ENCODE measurements at places on chromosomes 3 and 15. TPM values are rescaled to one million over a fixed set of nuclear protein-coding genes. Genes with fewer than 3 reads are reported as not detected.

GRCh38 chr3:114331007-114331406, 37.2 kb downstream of the TIGIT start:
- DNase-seq, result no peak

DNA sequence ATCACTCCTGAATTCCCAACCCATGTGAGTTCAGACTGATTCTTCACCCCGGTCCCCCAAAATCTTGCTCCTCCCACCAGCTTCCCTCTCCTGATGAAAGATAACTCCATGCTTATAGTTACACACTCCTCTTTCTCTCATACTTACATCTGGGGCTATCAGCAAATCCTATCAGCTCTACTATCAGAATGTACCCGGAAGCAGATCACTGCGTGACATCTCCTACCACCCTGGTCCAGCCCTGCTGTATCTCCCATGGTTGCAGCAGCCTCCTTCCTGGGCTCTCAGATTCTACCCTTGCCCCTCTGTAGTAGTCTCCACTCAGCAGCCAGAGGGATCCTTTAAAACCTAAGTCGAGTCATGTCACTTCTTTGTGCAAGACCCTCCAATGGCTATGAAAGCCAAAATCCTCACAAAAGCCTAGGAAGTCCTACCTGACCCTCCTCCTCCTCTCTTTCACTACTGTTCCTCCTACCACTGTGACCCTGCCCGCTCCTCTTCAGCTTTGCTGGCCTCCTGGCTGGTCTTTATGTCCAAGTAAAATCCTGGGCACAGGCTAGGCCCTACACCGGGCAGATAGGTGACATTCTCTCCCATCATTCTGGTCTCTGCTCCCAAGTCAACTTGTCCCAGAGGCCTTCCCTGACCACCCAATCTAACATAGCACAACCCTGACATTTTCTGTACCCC, 16.2 kb downstream of the XIRP1 start:
- DNase-seq, result no peak

DNA sequence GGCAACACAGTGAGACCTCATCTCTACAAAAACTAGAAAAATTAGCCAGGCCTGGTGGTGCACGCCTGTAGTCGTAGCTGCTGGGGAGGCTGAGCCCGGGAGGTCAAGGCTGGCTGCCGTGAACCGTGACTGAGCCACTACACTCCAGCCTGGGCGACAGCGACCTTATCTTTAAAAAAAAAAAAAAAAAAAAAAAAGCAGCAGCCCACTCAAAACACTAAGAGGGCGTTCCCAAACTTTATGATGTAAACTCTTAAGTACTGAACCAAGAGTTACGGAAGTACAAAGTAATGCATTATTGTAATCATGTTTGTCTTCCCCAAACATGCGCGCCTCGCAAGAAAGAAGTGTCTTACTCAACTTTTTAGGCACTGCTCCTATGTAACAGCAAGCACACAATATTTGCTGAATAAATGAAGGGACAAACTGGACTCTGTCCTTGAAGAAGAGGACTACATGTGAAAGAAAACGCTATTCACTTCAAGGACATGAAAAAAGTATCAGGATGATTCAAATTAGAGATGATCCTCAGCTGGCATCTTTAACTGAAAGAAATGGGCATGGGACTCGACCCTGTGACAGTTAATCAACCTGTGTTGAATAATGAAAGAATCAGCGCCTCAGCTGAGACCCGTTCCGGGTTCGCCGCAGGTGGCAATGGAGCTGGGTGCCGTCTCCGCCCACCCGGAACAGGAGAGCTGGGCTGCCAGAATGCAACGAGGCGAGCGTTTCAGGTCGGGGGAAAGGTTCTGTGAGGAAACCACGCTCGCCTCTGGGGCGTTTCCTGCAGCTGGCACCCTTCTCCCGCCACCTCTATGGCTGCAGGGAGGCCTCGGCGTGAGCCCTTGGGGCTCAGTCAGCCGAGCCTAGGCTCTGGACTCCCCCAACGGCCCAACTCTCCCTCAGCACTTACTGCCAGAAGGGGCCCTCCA, 718 bp downstream of the SPG11 start:
- peak; percentile 80 for DNase-seq

GRCh38 chr3:82386647-82387046, 625.2 kb upstream of the GBE1 start:
- no peak for DNase-seq

Gene CEP19
- 1.4 TPM for total RNA-seq

Gene TTC21A
- 3.5 TPM for total RNA-seq

Gene ROBO1
- total RNA-seq, result not detected
